NCI-H2081 treated with DMSO at 0.1 percent for 48 hours (cell line): ENCODE measurements at places on chromosomes 2 and 18.

DNA sequence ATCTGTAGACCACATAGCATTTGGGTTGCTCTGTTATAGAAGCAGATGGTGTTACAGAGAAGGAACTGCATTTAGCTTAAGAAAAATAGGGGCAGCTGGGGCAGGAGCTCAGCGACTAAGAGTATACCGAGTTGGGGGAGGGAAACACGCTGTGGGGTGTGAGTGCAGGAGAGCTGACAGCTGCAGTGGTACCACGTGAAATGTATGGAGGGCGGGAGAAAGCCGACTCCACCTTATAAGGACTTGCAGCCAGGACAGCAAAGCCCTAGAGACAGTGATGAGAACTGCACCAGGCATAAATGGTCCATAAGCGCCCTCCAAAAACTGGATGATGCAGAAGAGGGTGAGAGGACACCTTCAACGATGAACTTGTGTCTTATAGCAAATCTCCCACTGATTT lies 237.6 kb downstream of the PRKCE start:
- DNase-seq, result no peak

DNA sequence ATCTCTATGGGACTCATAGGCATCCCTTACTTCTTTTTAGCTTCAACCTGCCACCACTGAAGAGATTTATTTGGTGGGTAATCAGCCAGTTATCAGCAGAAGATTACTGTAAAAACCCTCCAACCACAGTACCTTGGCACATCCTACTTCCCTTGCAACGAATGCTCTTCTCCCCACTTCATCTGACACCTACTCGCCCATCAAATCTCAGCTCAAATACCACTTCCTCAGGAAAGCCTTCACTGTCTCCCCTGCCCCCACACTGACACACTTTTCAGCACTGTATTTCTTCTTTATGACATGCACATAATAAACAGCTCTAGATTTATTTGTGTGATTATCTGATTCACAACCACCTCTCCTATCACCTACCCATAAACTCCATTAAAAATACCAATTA lies 3.1 kb downstream of the KDSR start:
- DNase-seq, result no peak

- no peak for DNase-seq
These were observed 2.7 kb downstream of the ID2 start for GRCh38 chr2:8684540-8684877.

- DNase-seq, result no peak
These were observed 6.3 kb downstream of the B3GNT2 start for GRCh38 chr2:62202019-62202722.

DNA sequence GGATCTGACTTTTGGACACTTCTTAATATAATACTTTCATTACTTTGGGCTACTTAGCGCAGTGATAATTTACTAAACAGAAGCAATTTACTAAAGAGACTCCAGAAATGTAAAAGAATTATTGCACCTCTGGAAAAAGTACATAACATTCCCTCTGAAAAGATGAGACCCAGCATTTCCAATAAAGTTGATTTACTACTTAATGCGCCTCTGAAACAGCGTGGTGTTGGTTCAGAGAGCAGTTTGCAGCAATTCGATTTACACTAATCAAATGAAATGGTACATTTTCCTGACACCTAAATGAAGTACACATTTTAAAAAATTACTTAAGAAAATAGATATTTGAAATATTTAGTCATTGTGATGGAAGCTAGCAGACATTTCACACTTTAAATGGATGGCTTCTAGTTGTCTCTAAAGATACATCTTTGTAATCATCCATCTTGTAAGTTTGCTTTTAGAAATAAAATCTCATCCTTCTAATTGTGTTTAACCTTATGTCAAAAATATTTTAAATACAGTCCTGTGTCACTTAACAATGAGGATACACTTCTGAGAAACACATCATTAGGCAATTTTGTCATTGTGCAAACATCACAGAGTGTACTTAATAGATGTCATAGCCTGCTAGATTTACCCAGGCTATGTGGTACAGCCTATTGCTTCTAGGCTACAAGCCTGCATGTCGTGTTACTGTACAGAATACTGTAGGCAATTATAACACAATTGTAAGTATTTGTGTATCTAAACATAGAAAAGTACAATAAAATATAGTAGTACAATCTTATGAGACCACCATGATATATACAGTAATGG lies 284.6 kb upstream of the UBE2E3 start:
- DNase-seq, result peak; percentile 78

DNA sequence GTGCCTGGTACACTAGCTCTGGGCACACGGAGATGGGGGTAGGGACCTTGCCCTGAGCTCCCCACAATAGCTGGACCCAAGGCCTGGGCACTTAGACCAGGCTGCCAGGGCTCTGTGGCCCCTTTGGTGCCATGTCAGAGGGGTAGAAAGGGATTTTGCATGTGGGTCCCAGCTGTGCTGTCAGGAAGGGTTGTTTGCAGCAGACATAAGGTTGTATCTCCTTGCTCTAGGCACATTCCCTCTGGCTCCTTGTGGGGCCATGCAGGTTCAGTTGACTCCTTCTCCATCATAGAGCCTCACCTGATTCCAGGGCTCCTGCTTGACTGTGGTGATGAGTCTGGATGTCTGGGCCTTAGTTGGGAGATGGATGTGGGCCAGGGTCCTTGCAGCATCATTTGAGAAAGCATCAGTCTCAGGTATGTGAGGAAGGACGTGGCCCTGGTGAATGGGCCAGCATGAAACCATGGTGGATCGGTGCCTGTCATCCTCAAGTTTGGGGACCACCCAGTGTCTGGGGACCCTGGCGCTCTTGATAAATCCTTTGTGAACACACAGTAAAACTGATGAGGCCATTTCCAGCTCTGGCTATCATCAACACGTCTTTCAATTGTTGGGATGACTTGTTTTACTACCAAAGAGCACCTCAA lies 461.9 kb upstream of the HS6ST1 start:
- no peak for DNase-seq

DNA sequence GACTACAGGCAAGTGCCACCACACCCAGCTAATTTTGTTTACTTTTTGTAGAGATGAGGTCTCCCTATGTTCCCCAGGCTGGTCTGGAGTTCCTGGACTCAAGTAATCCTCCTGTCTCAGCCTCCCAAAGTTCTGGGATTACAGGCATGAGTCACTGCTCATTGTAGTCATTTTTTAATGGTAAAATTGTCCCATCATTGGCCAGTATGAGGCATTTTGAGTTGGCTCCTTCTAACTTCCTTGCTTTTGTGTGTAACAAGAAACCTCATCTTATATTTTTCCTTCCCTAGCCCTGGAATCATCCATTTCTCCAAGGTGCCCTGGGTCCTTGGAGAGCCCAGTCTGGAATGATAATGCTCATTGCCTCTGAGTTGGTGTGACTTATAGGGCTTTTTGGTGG lies 148.5 kb downstream of the INHBB start:
- DNase-seq, result no peak
